ENCODE measurements at places on chromosomes 12 and 14.

GRCh38 chr12:108174641-108175040 is 45.6 kb downstream of the WSCD2 start:
- no peak for DNase-seq

DNA sequence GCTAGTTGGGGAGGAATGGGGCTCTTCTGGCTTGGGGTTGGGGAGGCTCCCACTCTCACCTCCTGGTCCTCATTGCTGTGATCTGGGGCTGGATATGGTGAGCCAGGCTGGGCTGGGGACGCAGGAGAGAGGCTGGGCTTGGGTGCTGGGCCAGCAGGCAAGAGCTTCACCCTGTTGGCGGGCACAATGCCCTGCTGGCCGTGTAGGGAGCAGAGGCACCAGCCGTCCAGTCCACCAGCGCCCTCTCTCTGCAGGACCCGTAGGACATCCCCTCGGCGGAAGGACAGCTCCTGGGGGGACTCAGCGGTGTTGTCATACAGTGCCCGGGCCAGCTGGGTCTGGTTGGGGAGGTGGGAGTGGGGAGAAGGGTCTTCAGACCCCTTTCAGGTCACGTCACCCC is 4.5 kb downstream of the EFS start:
- DNase-seq: no peak

DNA sequence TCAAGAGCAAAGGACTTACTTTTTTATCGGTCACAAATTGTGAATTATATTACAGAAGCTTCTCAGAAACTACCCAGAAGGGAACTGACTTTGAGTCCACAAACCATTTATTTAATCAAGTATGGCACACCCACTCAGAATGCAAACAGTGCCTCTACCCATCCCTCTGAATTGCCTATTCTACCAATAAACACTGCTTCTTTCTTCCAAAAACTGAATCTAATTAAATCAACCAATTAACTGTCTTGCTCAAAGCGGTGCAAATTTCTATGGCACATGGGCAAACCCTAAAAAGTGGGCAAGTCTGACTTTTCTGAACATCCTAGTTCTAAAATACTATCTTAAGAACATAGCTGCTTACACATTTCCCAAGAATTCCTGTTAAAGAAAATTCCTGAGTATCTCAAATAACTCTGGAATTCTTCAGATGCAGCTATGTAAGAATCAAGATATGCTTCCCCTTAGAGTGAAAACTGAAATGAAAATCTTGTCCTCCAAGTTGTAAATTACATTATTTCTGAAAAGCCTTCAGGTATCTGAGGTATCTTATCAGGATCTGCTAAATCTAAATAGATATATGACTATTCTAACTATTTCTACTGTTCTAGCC is 4.3 kb downstream of the SPTLC2 start:
- DNase-seq: peak; percentile 71

DNA sequence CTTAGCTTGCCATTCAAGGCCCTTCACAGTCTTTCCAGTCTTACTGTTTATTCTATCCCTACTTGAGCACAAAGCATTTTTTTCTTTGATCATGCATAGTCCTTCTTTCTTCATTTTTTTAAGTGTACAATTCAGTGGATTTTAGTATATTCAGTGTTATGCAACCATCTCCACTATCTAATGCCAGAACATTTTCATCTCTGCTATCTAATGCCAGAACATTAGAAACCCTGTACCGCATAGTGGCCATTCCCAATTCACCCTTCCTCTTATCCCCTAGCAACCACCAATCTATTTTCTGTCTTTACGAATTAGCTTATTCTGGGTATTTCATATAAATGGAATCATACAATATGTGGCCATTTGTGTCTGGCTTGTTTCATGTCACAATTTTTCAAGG is 13.4 kb downstream of the LPCAT3 start:
- DNase-seq: no peak

DNA sequence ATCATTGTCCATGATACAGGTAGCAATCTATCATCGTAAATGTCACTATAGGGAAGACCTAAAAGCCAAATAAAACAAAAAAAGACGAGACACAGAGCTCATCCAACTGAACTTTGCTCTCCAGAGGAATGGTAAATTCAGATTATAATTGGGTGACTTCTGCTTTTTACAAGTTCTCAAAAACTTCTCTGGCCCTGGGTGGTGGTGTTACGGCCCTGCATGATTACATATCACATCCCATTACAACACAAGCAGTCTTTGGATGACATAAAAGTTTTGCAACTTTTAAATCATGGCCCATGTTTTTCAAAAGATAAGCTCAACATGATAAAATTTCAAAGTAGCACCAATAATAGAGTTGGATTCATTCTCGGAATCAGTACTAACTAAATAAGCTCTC is 299.6 kb downstream of the DIO2 start:
- no peak for DNase-seq

DNA sequence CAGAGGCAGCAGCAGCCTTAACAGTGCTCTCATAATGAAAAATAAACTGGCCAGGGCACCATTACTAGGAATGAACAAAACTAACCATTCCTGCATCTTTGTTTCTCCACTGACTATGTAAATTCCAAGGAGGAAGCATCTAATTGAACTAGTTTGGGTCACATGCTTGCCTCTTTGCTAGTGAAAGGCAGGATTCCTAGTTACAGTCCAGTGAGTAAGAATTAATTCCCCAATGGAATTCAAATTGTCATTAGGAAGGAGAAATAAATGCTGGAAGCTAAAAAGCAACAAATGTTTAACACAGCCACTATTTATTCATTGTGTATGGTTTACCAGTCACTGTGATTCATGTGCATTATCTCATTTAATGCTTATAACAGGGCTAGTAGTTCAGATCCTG is 316.0 kb downstream of the CCDC91 start:
- peak; percentile 16 for DNase-seq

- no peak for DNase-seq
Measured at GRCh38 chr14:96130854-96131253, 73.8 kb upstream of the BDKRB2 start.

DNA sequence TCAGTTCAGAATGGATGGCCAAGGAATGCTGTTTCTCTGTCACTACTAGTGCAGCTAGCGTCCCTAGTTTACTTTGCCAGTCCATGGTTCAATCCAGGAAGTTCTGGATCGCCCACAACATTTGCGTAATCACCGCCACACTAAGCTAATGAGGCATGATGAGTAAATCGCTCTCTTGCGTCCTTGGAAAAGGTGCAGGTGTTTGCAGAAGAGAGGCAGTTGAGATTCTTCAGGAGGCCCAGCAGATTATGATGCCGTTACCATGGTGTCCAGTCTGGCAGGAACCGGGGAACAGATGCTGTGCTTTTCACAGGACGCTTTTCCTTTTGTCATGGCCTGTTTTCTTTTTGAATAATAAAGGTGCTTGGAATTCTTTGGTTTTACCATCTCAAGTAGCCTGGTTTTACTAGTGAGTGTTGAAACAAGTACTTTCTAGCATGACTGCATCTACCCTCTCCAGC is 9.0 kb downstream of the TPH2 start:
- no peak for DNase-seq

DNA sequence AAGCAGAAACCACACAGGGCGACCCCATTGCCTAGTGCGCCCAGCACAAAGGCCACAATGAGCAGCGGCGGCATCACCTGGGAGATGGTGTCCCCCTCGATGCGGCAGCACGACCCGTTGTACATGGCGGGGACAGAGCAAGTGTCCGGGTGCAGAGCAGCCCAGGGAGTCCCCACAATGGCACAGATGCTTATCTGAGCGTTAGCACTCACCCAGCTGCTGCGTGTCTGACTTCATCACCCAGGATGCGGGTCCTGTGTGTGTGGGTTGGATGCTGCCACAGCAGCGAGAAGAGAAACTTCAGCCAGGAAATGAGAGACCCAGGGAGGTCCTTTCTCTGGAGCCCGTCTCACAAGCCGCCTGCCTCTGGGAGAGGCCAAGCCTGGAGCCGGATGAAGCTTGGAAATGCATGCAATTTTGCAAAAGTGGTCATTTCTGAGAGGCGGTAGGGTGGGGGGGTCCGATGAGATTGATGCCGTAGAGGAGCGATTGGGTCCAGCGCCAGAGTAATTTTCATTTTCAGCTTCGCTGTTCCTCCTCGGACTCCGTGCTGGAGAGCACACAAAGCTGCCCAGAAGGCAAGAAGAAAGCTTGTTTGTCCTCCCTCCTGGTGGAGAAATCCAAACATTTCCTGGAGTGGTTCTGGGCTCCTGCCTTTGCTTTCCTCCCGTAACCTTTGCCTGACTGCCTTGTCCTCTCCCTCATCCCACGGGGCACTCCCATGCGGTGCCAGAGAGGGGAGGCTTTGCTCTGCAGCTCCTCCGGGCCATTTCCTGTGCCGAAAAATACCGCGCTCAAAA is at the start of gene HCAR1:
HCAR1 (minus strand) TSS at position 630 of the 800 bp plus-strand sequence; CDS start at position 125, 505 bp downstream.
- peak; percentile 27 for DNase-seq

- DNase-seq: no peak
Measured at GRCh38 chr12:26134540-26134939, 9.7 kb upstream of the BHLHE41 start.

GRCh38 chr12:103677341-103677740 is 90.3 kb downstream of the STAB2 start:
- DNase-seq: no peak

DNA sequence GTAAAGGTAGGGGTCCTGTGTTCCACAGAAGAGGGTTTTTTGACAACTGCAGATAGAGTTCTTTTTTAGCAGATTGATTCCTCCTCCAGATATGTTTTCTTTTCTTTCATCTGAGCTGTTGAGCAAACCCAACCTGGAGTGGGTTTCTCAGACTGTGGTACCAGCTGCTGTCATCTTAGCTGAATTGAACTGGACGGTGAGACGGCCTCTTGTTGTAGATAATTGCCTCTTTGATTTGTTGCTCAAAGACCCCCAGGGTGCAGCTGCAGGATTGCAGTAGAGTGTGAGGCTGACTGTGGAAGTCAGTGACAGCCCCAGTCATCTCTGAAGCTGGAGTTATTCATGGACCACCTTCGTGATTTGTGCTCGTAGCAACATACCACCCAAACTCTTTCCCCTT is 317.7 kb downstream of the AACS start:
- no peak for DNase-seq

- no peak for DNase-seq
Measured at GRCh38 chr12:112738531-112738930, 53.0 kb upstream of the RPH3A start.

GRCh38 chr12:52992699-52993557 is 13.3 kb upstream of the EIF4B start:
- DNase-seq: no peak

GRCh38 chr14:70563869-70564268 is 29.1 kb upstream of the ADAM20 start:
- DNase-seq: no peak

DNA sequence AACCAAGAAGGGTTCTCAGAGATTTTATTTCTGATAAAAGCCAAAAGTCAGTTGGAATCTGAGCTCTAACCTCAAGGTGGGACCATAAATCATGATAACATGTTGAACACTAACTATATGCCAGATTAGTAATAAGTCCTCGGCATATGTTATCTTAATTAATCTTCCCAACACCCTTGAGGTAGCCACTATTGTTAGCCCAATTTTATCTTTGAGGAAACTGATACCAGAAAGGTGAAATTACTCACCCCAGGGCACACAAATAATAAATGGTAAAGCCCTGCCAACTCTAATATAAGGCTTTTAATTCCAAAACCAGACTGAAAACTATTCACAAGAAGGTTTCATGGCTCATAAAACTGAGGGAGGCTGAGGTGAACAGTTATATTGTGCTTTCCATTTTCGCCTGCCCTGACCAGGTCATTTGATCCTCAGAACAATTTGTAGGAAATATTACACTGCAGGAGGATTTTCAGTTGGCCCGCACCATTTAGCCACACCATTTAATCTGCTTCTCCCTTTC is 16.1 kb upstream of the NUAK1 start:
- DNase-seq: no peak

GRCh38 chr14:37369425-37369824 is 171.7 kb downstream of the MIPOL1 start:
- DNase-seq: no peak

GRCh38 chr12:116818341-116818856 is 62.8 kb downstream of the HRK start:
- DNase-seq: peak; percentile 22

DNA sequence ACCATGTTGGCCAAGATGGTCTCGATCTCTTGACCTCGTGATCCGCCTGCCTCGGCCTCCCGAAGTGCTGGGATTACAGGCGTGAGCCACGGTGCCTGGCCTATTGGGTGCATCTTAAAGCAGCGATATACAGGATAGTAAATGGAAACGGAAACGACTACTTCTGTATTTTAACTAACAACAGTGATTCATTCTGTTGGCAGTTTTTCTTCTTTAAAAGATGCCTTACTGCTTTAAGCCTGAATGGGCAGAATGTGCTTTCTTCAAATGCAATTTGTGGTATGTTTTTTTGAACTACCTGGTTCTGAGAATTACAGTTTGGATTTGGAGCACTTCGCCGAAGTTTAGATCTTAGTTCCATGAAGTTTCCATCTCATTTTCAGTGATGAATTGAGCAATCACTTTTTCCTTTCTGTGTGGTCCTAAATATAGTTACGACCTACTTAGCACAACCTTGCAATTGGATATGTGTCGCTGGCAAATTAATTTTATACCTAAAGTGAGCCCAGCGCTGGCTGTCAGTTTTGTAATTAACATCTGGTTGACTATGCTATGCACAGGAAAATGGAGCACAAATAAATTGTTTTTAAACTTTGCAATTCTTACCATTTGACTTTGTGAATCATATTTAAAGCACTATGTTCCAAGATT is 53.6 kb upstream of the EIF5 start:
- no peak for DNase-seq

- DNase-seq: no peak
Measured at GRCh38 chr14:99041820-99042174, 230.2 kb downstream of the BCL11B start.

DNA sequence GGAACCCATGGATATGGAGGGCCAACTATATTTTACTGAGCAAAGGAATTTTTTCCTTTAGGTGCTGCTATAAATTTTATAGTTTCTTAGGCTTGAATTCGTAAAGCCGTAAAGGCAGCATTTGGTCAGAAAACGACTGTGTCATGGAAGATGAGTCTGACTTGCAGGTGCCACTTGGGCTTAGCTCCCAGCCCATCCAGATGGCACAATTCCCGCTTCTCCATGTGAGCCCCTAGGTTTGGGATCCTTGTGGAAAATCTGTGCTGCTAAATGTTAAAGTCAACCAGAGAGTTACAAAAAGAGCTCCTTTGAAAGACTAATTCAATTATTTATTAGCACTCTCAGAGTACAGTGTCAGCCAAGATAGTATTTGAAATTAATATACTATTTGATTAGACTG is 120.1 kb upstream of the NPAS3 start:
- no peak for DNase-seq

- DNase-seq: peak; percentile 28
Measured at GRCh38 chr12:2170376-2170775, 117.6 kb downstream of the CACNA1C start.

- no peak for DNase-seq
Measured at GRCh38 chr12:22396735-22397134, 62.2 kb upstream of the ST8SIA1 start.

- peak; percentile 46 for DNase-seq
Measured at GRCh38 chr14:83975841-83976770, 1553.8 kb upstream of the FLRT2 start.

- DNase-seq: no peak
Measured at GRCh38 chr12:62700091-62700880, 233.7 kb downstream of the MON2 start.

DNA sequence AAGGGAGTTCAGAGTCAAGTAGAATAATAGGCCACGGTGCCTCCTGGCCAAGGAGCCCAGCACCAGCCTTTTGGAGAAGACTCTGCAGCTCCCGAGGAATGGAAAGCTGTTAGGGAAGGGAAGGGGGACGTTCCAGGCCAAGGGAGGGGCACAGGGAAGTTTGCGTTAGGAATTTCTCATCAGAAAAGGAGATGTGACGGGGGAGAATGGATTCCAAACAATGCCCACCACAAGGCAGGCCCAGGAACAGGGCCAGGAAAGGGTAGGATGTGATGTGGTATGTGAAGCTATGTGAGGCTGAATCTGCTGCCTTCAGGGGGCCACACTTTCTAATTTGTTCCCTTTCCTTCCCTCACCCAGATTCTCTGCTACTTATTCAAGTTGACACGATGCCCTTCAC is 46.0 kb downstream of the DGLUCY start:
- peak; percentile 62 for DNase-seq
